CD4-positive, alpha-beta T cell treated with Interleukin-4 for 4 hours (primary cell): ENCODE measurements at places on chromosomes 6 and 20.

GRCh38 chr20:52150440-52151258 is 40.9 kb downstream of the ZFP64 start:
- peak; percentile 50 for DNase-seq

- DNase-seq: no peak
Measured at GRCh38 chr6:6681075-6681849, 92.7 kb downstream of the LY86 start.

GRCh38 chr6:166906376-166907044 is 49.8 kb downstream of the RNASET2 start:
- no peak for DNase-seq

DNA sequence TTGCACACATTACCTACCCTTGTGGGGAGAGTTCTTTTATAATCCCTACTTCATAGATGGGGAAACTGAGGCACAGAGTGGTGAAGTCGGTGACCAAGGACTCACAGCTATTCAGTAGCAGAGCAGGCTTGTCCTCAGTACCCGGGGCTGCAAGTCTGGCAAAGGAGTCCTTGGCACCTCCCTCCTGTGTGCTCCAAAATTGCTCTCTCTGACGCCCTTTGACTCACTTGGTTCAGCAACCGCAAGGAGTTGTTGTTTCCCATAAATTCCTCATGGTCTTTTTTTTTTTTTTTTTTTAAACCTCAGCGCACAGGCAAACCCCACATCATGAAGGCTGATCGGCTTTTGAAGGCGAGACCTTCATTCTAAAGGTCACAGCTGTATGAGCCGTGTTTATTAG is 143.2 kb downstream of the CEBPB start:
- DNase-seq: no peak

GRCh38 chr6:28399350-28400121 is at the start of gene ZSCAN12:
Gene ZSCAN12, minus strand, starts transcription at chr6:28399747. Its CDS starts 1,342 bp downstream, at chr6:28398405.
- DNase-seq: peak; percentile 87

DNA sequence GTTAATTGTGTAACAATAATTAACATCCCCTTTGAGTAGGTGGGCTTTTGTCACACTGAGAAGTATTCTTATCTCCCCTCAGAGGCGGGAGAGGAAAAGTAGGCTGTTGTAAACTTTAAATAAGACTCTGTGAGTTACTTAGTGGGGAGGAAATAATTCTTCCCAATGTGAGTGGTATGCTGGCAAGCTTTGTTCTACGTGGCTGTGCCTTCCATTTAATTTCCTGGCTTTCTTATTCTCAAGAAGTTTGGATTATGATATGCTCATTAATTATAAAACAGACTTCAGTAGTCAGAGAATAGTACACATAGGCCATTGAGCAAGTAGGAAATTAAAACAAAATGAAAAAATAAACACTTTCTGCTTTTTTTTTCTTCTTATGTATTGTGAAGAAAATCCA is 19.1 kb downstream of the ADGRB3 start:
- DNase-seq: no peak

DNA sequence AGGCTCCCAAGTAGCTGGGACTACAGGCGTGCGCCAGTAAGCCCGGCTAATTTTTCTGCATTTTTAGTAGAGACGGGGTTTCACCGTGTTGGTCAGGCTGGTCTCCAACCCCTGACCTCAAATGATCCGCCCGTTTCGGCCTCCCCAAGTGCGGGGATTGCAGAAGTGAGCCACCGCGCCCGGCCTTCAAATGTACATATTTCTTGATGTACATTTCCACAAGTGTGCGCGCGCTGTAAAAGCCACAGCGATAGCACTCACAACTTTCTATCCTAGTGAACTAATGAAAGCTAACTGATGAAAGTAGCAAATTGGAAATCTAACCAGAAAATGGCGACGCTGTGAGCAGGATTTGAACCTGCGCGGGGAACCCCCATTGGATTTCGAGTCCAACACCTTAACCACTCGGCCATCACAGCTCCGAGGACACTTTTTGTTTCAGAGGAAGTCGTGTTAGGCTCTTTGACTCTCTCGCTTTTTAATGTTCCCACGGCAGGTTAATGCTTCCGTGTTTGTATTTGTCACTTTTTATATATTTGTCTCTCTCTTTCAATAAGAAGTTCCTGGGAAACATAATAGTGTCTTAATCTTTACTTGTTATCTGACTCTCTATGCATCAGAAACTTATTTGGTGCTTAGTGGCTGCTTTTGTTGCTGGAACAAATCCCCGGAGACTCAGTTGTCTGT is 199.4 kb upstream of the ZNF184 start:
- peak; percentile 25 for DNase-seq

DNA sequence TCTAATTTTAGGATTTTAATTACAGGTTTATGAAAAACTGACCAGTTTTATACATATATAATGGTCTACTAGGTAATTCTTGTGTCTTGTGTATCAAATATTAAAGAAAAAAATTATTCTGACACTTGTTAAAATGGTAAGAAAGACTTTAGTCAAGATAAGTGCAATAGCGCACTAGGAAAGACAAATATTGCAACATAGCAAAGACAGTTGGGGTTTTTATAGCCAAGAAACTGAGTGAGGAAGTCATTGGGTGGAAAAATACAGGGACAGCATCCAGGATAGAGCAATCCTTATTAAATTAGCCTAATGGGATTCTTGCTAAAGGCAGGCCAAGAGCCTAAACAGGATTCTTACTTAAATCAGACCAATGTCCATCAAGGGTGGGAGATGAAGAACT is 71.1 kb downstream of the ROS1 start:
- no peak for DNase-seq

- DNase-seq: no peak
Measured at GRCh38 chr6:135811644-135812526, 39.6 kb upstream of the PDE7B start.

- DNase-seq: peak; percentile 58
Measured at GRCh38 chr6:117547688-117548621, 54.4 kb downstream of the GOPC start.

DNA sequence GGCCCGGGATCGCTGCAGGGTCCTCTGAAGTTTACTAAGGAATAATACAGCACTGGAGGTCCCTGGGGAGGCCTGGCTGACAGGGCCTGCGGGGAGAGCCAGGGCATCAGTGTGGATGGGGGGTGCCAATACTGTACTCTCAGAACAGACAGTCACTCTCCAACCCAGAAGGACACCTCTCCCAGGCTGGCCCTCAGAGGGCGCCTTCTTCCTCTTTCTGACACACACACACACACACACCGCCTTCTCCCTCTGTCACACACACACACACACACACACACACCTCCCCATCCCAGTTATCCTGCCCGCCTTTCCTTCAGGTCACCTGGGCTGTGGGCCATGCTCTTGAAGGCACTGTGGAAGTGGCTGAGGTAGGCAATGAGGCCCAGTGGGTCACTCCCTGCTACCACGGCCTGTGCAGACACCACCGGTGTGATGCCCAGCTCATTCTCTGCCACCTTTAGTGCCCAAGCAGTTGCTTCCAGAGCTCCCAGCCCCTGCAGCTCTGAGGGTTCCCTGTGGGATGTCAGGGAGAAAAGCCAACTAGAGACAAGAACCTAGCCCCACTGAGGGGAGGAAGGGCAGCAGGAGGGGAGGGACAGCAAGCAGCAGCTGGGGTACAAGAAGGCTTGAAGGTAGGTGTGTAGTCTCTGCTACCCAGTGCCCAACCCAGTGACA is 7.5 kb downstream of the SMPD2 start:
- no peak for DNase-seq

GRCh38 chr6:100620085-100620840 is 155.5 kb upstream of the SIM1 start:
- no peak for DNase-seq

GRCh38 chr6:107976155-107976783 is 18.3 kb upstream of the SEC63 start:
- no peak for DNase-seq
